ENCODE measurements at places on chromosomes 6 and 20.

GRCh38 chr6:110287462-110288341, 70.4 kb downstream of the METTL24 start:
- DNase-seq: no peak

DNA sequence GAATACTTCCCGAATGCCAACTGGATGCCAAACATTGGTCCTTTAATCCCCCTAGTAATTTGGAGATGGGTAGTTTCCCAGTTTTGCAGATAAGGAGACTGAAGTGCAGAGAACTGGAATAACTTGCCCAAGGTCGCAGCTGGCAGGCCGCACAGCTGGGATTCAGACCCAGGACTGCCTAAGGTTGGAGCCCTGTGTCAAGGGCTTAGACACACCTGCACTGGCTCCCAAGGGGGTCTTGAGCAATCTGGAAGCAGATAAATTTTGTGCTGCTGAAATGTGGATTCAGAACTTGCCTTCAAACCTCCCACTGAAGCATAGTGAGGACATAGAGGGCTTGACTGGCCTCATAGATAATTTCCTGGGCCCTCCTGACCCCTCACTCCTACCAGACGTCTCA, 30.5 kb downstream of the FOXP4 start:
- no peak for DNase-seq

GRCh38 chr6:53768636-53769035, 26.2 kb upstream of the LRRC1 start:
- no peak for DNase-seq

GRCh38 chr6:80921861-80922460, 815.5 kb downstream of the BCKDHB start:
- DNase-seq: no peak

- DNase-seq: no peak
These were observed 24.5 kb downstream of the GZF1 start for GRCh38 chr20:23386304-23387117.

- DNase-seq: no peak
These were observed 50.6 kb upstream of the LOC128125822 start for GRCh38 chr6:63521475-63522210.

DNA sequence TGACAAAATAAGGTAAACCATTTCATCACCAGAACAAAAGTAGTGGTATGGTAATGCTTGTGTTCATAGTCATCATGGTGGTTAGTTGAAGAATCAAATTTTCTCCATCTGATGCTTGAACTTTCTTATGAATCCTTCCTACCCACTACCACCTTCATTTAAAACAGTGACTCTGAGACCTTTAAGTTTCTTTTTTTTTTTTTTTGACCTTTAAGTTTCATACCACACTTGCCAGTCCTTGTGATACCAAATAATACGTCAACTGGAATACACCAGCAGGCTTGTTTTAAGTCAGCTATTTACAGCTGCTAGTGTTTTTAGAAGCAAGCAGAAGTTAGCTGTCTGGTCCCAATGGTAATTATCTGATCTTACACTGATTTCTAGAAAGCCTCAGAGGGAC, 413.4 kb upstream of the SOX4 start:
- no peak for DNase-seq

GRCh38 chr20:9508696-9509178, 5.7 kb upstream of the LAMP5 start:
- DNase-seq: no peak

GRCh38 chr20:22862671-22863230, 172.4 kb upstream of the SSTR4 start:
- DNase-seq: no peak

DNA sequence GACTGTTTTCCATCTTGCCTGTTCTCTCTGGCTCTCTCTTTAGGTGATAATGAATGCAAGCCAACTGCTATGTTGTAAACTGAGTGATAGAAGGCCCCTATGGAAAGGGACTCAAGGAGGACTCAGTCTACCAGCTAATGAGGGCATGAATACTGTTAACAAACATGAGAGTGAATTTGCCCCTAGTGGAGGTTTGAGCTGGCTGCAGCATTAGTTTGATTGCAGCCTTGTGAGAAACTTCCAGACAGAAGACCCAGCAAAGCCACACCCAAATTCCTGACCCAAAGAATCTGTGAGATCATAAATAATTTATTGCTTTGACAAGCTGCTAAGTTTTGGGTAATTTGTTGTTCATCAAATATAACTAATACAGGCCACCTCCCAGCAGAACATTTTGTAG, 50.0 kb upstream of the PLCB1 start:
- peak; percentile 28 for DNase-seq

DNA sequence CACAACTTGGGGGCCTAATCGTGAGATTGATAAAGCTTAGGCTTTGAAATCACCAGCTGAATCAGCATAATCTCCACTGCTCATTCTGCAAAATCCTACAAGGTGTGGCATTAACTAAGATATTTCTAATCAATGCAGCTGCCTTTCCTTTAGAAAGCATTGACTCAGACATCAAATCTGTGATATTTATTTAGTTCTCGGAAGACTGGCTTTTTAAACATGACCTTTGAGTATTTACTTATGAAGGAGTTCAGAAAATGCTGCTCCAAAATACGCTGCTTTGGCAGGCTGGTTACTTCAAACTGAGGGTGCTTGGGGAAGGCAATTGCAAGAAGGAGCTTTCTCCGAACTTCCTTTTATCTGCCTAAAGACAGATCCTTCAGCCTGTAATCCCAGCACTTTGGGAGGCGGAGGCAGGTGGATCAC, 23.7 kb upstream of the FUCA2 start:
- no peak for DNase-seq

DNA sequence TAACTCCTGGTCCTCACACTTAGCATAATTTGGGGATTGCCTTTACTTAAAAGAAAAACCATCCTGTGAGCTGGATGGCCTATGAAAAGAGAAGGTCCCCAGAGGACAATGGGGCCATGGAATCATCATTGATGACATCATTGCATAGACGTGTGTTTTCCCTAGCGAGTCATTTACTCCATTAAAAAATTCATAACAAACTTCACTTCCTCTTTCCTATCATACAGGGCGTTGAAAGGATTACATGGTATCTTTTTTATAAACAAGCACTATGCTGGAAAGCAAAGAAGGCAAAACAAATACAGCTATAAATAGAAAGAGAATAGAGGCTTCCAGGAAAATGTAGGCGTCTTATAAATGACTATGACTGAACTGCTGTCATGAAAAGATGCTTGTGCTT, 11.3 kb upstream of the COL12A1 start:
- peak; percentile 88 for DNase-seq

DNA sequence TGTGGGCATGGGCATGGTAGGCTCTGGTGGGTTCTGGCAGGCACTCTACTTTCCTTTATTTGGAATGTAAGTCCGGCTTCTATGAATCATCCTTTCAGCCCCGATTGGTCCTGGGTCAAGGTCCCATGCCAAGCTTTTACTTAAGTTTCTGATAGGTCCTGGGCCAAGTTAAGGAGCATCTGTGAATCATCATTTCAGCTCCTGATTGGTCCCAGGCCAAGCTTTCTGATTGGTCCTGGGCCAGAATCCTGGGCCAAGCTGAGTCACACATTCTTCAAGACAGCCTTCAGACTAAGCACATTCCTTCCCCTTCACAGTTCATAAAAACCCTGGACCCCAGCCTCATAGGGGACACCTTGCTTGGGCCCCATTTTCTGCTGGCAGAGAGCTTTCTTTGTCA, 231.0 kb upstream of the EYS start:
- no peak for DNase-seq

DNA sequence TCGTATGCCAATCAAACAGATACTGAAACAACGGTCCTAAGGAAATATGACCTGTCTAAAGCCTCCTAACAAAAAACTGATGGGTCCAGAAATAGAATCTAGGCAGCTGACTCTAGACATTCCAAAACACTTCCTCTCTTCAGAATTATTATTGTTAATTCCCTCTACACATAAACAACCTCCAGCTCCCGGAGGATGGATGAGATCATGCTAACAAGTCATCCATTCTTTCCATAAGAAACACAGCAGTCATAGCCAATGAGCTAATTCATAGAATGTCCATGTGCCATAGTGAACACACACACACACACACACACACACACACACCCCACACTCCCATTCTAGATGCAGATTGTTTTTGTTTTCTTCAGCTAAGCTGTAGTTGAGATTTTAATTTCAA, 44.3 kb downstream of the HDGFL1 start:
- peak; percentile 97 for DNase-seq

- no peak for DNase-seq
These were observed 14.9 kb downstream of the SYCP2L start for GRCh38 chr6:10901770-10902169.

GRCh38 chr20:36917240-36917639, 34.3 kb downstream of the SAMHD1 start:
- DNase-seq: no peak

DNA sequence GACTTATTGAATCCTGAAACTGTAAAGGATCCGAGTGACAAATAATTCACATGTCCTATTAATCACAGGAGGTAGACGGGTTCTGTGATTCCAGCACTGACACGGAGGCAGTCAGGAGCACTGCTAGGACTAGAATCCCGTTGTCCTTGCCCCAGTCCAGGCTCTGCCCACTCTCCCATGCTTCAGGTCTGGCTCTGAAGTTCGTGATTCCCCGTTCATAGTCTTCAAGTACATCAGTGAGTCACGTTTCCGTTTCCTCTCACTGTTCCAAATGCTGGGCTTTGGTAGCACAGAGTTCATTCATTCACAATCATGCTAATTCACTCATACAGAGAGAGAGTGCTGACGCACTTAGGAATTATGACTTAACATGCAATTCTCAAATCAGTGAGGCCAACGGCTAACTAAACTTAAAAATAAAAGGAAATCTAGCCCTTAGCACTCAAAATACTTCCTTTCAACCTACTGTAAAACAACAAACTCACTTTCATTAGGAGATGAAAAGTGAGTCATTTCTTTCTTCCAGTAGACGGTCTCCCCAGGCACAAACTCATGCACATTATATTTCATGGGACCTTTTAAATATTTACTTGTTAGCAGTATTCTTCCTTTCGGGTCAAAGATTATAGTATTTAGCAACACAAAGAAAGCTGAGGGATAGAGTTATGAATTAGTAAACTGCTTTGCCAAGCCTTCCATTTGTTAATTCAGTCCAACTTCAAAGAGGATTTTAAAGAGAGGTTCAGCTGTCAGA, 94.0 kb upstream of the NHSL1 start:
- DNase-seq: peak; percentile 100

DNA sequence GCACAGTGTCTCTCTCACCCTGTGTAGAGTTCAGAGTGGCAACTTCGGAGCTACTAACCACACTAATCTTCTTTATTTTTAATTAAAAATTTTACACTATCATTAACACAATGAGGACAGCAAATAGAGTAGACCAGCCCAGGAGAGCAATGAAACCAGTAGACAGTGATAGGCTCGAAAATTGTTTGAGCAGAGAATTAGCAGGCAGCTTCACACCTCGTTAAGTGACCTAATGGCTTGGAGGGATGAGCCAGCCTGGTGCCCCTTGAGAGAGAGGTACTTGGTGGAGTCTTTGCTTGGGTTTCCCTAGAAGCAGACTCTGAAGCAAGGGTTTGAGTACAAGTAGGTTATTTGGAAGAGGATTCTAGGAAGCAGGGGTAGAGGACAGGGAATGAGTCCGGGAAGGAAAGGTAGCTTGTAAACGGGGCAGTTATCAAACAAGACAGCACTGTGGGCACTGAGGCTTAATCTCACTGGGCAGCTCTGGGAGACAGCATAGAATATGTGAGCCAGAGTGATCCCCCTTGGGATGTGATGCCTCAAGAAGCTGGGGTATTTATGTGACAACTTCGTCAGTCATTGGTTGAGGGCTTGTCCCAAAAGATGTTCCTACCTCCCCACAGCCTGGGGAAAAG, 146.1 kb downstream of the PCSK2 start:
- DNase-seq: no peak

GRCh38 chr6:82783587-82784236, 281.9 kb downstream of the UBE3D start:
- no peak for DNase-seq

DNA sequence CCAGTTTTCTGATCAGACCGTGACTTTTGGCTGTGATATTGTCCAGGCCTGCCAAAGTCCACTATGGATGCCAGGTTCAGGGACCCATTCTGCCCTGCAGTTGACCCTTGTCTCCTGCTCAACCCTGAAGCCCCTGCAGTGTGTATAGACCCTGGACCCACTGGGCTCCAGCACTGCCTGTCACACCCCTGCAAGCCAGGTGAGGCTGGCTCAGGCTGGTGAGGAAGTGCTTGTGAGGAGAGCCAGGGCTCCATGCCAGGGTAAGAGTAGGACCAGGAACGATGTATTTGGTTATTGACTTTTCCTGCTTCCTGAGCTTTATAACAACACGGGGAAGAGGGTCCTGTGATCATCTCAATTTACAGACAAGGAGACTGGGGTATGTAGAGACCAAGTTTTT, 19.1 kb upstream of the CD93 start:
- no peak for DNase-seq

DNA sequence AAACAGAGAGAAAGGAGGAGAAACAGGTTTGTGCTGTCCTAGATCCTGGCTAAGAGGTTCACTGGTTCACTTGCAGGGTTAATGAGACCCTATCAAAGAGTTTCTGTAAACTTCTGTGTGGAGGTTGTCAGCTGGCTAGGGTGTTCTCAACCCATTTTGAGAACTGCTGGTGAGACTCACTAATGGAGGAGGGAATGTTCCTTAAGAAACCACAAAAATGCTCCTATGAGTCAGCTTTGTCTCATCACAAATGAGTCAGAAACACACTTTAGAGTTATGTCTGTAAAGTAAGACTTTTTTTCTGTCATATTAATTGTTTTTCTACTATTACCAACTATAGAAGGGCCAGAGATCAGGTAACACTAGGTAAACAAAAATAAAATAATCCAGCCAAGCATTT, 884.4 kb downstream of the PHF3 start:
- peak; percentile 95 for DNase-seq

DNA sequence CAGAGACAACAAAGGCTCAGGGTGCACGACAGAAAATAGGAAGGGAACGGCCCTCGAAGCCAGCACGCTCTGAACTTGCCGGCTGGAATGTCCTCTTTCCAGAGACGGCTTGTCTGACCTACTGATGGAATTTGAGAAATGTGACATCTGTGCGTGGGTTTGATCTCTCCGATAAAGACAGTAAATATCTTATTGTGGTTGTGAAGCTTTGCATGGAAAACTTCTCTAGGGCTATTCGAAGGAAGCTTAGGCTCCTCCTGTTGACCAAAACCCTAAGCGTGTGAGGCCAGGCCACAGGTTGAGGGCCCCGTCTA, 247.3 kb downstream of the ZNF217 start:
- DNase-seq: peak; percentile 15

GRCh38 chr6:75220357-75220756, 14.5 kb upstream of the COL12A1 start:
- DNase-seq: no peak

DNA sequence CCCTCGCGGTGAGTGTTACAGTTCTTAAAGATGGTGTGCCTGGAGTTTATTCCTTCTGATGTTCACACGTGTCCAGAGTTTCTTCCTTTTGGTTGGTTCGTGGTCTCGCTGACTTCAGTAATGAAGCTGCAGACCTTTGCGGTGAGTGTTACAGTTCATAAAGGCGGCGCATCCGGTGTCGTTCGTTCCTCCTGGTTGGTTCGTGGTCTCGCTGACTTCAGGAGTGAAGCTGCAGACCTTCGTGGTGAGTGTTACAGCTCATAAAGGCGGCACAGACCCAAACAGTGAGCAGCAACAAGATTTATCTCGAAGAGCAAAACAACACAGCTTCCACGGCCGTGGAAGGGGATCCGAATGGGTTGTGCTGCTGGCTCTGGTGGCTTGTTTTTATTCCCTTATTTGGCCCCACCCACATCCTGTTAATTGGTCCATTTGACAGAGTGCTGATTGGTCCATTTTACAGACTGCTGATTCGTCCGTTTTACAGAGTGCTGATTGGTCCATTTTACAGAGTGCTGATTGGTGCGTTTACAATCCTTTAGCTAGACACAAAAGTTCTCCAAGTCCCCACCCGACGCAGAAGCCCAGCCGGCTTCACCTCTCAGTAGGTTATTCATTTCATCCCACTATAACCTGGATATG, 48.2 kb upstream of the ARG1 start:
- DNase-seq: no peak
